ENCODE measurements at places on chromosomes 16 and 17.

- no peak for DNase-seq
Observed at GRCh38 chr17:55259684-55260111, 5.1 kb upstream of the HLF start.

DNA sequence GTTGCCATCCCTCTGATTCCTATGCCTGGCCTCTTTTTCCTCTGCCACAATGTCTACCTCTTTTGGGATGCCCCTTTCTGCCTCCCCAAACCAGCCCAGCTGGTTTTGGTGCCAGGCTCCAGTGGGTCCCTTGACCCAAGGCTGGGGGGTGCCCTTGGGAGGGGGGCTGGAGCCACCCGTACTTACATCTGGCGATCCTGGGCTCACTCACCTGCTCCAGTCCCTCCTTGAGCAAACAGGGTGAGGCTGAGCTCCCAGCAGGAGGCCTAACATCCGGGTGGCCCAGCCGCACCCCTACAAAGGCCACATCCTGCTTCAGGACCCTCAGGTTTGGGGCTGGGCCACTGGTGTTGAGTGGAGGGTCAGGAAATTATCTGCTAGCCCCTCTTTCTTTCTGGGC is 1.2 kb downstream of the ERN2 start:
- DNase-seq: no peak

DNA sequence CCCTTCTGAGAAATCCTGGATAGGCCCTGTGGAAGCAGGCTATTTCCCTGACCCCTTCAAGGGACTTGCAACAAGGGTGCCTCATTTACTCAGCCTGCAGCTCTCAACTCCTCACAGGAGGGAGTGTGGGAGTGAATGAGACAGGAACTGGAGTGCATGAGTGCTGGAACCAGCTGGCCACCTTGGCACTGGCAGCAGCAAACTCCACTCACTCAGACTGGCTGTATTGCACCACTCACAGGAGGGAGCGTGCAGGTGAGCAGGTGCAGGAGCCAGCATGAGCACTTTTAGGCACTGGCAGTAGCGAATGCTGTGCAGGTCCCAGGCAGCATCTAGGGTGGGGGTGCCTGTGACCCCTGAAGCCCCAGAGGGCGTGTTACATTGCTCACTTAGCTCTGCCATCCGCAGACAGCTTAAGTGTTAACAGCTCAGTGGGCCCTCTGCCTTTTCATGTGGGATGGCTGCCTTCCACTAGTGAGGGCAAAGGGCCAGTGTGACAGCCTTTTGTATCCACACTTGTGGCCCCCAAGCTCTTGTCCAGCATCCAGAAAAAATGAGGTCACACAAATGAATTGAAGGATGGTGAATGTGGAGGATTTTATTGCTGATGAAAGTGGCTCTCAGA is 11.0 kb upstream of the ZNHIT3 start:
- DNase-seq: no peak

DNA sequence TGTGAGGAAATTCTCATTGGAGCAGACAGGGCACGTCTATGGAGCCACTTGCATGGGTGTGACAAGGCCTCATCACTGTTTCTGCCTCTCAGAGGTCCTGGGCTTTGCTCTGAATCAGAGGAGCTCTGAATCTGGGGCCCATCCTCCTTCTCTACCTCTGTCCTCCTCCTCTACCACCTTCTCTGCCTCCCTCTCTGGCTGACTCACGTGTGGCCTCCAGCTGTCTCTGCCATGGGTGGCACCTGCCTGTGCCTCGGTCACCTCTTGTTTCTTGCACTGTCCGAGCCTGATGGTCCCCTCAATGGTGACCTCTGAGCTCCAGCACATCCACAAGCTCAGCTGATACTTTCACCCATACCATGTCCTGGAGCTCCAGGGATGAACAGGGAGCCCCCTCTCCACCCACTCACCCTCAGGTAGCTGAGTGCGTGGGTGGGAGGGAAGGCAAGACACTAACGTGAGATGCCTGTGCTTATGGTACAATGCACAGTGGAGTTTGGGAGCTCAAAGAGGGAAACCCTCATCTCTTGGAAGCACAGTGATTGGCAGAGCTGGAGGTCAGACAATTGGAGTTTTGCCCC is 116.4 kb upstream of the CRHR1 start:
- no peak for DNase-seq

GRCh38 chr17:35373984-35374765 is 754 bp upstream of the SLFN11 start:
- peak; percentile 19 for DNase-seq

DNA sequence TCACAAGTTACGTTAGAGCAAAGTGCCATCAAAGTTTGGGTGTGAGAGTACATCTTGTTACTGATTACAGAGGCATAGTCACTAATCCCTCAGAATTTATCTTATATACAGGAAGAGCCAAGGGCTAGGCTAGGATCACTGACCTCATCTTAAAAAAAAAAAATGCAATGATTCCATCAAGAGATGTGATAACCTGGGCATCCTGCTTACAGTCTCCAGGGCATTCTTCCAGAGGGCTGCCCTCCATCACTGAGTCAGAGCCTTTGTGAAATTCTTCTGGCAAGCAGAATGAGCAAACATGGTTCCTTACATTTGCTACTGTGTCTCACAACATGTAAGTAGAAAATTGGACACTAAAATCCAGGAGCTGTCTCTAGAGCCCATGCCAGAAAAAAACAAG is 410.6 kb downstream of the ZFHX3 start:
- no peak for DNase-seq

DNA sequence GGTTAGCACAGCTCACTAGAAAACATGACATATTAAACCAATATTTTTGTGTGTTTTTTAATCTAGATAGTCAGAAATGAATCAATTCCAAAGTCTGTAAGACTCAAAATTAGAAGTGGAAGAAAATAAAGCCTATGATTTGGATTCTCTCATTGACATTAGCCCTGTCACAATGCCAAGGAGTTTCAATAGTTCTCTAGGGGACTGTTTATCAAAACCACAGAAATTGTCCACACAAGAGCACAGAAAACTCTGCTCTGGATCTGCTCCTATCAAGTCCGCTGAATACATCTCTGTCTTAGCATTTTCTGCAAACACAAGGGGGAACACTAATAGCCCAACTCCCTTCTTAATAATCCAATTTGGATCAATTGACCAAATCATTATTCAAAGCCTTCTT is 152.0 kb downstream of the HS3ST3B1 start:
- no peak for DNase-seq

DNA sequence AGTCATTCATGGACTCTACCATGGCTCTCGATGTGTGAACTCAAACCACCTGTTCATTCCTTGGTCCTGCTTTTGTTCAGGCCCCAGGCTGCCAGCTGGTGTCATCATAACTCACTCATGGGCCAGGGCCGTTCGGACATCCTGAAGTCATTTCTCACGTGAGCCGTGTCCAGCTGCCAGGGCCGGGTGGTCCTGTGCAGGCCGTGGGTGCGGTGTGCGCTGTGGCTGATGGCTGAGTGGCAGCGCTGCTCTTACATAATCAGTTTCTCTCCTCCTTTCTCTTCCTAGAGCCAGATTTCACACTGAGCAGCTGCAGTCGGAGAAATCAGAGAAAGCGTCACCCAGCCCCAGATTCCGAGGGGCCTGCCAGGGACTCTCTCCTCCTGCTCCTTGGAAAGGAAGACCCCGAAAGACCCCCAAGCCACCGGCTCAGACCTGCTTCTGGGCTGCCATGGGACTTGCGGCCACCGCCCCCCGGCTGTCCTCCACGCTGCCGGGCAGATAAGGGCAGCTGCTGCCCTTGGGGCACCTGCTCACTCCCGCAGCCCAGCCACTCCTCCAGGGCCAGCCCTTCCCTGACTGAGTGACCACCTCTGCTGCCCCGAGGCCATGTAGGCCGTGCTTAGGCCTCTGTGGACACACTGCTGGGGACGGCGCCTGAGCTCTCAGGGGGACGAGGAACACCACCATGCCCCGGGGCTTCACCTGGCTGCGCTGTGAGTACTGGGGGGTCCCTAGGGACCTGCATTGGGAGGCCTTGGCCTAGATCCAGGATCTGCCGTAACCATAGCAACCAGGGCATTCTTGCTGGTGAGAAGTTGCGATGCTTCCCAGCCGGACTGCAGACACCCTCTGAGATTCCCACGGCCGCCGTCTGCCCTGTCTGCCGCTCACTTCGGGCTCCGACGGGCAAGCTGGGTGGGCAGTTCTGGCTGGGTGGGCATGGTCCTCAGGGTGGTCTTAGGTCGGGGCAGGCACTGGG is at the start of gene IL34:
IL34 (plus strand) TSS at position 300 of the 982 bp plus-strand sequence; CDS start at position 689, 389 bp downstream.
- no peak for DNase-seq

- DNase-seq: no peak
Observed at GRCh38 chr16:15725641-15726240, 75.7 kb downstream of the NDE1 start.

- DNase-seq: no peak
Observed at GRCh38 chr17:37220607-37220953, 155.2 kb upstream of the C17orf78 start.

DNA sequence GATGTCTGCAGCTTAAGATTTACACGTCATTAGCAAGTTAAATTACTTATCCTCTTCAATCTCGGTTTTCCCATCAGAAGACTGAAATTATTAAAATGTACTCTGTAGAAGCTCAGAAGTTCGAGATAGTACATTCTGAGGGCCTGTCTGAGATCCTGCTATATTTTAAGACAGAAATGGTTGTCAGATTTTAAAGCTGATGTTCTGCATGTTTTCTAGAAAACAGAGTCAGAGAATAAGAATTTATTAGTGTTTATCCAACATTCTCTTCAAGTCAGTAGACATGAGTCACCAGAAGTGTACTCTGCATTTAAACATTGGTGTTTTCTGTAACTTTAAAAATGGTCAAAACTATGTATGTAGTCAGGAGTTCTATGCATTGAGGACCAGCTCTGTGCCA is 155.2 kb upstream of the MYOCD start:
- no peak for DNase-seq

DNA sequence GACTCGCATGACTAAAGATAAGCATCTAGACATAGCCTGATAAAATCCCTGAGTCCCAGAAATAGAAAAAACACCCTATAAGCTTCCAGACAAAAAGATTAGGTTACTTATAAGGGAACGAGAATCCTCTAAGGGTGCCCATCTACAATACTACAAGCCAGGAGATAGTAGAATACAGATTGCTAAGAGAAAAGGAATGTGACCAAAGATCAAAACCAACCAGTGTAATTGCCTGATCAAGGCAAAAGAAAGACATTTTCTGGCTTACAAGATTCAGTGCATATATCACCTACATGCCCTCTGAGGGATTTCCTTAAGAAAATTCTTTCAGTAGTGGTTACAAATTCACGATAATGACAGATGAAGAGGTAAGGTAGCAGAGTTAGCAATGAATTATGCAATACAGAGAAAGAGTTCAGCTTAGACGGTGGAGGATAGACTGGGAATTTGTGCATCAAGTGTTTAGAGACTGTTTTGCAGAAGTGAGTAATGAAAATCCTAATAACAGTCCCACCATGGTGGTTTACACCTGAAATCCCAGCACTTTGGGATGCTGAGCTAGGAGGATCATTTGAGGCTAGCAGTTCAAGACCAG is 35.0 kb downstream of the BCL7C start:
- DNase-seq: no peak

DNA sequence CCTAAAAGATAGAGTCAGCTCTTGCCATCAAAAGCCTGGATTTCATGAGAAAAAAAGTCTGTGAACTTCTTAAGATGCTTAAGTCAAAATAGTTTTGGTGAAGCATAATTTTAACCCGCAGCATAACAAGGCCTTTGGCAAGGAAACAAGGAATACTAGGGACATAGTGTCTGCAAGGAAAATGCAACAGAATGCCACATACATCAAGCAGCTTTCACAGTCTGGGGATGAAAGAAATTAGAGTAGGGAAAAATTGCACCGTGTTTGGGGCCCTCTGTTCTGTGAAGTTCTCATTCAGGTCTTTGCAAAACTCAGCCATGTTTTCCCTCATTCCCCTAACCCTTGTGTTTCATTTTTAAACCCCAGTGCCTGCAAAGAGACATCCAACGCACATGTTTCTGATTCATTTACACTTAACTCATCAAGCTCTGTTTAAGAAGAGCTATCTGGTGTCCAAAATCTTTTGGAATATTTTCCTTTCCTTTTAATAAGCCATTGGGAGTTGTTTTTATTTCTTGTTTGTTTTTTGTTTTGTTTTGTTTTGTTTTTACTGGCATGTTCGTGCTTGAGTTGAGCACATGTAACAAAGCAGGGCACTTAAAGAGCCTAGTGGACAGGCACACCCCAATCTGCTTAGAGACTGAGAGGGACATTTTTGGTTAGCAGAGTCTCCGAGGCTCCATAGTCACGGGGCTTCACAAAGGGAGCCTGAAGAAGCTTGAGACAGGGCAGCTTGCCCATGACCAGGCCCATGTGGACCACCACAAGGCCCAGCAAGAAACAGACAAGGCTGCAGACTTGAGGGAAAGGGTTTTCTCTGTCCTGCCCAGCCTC is 116.5 kb downstream of the ANKFN1 start:
- no peak for DNase-seq

DNA sequence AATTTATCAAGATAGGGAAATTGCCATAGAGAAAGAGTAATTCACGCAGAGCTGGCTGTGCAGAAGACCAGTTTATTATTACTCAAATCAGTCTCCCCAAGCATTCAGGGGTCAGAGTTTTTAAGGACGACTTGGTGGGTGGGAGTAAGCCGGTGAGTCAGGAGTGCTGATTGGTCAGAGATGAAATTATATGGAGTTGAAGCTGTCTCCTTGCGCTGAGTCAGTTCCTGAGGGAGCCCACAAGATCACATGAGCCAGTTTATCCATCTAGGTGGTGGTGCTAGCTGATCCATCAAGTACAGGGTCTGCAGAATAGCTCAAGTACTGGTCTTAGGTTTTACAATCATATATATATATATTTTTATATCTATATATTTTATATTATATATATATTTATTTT is 6.0 kb upstream of the AQP8 start:
- DNase-seq: no peak

DNA sequence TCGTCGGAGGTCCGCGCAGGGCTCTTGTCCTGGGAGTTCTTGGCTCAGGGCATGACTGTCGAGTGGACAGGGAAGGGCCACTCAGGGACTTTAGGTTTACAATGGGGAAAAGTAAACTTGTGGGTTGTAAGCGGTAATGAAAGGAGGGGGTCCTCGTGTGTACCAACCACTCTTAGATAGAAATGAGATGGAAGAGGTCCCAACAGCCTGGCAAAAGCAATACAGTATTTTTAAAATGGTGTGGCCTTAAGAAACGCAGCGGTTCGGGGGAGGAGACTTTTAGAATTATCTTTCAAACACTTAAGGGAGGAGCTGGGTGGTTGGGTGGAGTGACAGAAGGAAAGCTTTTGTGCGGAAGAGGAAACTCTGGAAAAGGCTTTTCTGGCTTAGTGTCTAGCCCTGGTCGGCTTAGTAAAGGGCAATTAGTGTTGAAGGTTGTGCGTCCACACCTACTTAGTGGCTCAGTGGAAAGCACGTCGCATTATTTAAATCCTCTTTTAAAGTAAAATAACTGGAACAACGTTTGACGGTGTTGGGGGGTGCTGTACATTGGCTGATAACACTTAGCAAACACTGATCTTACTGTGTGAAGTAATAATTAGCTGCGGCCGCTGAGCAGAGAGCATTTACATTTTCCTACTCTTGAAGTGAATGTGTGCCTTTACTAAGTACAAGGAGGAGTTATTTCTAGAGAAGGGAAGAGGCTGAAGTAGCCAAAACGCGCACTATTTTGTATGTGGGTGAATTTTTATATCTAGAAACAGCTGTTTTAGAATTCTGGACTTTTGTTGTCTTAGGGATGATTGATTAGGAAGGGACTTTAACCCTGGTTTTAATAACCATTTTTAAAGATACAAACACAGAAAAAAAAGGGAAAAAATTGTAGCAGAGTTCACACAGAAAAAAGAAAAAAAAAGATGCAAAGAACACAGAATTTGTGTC is 1.0 kb downstream of the WSB1 start:
- peak; percentile 6 for DNase-seq

Data from stimulated activated CD8-positive, alpha-beta memory T cell treated with anti-CD3 and anti-CD28 coated beads, Interleukin-15, amount 100 ng/mL, for 4 hours (primary cell).